ENCODE measurements at places on chromosomes 7 and 10.

DNA sequence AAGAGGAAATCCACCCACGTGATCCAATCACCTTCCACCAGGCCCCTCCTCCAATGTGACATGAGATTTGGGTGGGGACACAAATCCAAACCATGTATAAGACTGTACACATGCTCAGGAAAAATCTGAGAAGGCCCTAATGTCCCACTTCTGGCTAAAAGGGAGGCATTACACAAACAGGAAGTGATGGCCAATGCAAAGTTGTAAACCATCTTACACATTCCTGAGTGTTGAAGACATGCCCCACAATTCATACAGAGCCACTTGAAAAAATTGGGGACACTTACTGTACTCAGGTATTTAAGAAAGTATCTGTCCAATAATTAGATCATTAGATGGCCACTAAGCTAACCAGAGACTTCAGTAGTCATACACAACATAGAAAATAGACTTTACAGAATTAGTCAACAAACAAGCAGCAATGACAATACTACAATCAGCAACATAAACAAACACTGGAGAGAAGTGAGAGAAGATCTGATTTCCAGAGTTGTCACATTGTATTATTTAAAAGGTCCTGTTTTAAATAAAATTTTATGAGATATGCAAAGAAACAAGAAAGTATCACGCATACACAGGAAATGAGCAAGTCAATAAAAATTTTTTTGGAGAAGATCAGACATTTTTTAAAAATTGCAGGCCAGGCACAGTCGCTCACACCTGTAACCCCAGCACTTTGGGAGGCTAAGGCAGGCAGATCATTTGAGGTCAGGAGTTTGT lies 143.3 kb downstream of the DGKI start:
- DNase-seq, result no peak

DNA sequence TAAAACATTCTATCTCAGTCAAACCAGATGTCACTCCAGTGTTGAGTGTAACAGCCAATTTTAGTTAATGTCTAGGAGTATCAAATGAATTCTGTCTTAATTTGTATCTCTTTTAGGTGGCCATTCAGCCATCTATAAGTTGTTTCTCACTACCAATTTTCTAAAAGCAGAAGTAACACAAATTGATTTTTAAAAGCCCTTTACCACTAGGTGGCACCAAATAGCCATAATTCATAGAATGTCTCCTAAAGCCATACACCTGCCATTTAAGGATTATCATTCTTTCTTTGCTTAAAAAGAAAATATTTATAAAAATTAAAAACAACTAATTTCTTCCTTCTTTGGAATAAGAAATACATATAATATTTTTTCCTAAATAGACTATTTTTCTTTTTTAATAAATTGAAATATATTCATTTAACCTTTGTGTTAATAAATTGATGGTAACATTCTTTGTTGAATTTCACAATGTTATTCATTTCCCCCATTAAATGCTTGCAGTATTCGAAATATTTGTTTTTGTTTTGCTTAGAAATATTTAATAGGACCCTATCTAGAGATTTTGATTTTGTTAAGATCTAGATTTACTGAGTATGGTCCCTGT lies 107.8 kb upstream of the PPP1R3A start:
- peak; percentile 87 for DNase-seq

- no peak for DNase-seq
Observed at GRCh38 chr10:7542189-7542914, 124.4 kb downstream of the ITIH5 start.

- DNase-seq, result no peak
Observed at GRCh38 chr7:136900005-136900404, 31.6 kb downstream of the CHRM2 start.

GRCh38 chr7:55190511-55191160 lies 171.8 kb downstream of the EGFR start:
- no peak for DNase-seq

DNA sequence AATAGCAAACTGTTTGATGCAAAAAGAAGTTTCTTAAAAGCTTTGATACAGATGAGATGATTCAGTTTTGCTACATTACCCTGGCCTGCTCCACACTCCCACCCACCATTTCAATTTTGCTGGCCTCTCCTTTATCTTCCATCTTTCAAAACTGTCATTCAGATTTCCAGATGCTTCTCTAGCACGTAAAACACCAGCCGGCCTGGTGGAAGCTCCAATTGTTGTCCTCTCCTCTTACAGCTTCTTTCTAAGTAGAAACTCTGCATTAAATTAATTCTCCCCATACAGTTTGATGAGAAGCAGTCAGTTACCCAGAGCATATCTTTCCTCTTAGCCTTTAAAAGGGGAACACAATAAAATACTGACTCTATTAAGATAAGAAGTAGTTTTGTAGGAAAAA lies 34.3 kb upstream of the ELMO1 start:
- DNase-seq, result no peak

DNA sequence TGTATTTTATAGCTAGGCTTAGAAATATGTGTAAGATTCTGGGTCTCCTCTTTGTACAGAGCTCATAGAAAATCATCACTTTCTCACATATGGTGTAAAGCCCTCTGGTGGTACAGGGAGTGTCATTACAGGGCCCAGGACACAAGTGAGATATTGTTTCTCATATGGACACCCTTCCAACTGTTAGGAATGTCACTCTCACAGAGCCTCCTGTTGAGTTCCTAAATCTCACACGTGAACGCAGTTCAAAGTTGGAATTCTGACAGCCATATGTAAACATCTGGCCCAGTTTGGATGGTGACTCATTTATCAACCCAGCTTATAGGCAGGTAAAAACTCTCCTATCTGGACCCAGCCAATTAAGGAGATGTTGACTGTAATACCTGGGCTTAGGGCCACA lies 35.4 kb upstream of the ZNF107 start:
- peak; percentile 80 for DNase-seq

GRCh38 chr7:103127006-103127405 lies 21.9 kb downstream of the NAPEPLD start:
- DNase-seq, result no peak

GRCh38 chr7:953547-954327 lies 743 bp downstream of the ADAP1 start:
- peak; percentile 78 for DNase-seq

DNA sequence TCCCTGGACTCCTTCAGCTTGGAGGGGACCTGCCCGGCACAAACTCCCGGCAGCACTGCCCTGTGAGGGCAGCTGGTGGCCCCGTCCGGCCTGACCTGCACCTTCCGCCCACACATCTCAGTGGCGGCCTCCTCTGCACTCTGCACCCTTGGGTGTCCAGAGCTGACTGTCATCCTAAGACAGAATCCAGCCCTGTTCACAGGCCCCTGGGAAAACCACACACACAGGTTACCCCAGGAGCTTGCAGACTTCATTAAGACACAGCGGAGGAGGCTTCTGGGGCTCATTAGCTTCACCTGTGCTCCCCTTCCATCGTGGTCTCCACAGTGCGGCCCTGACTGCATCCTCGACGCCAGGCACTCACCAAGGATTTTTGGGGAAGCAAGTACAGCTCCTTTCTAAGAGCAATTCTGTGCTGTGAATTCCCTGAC lies 51.5 kb upstream of the SHH start:
- DNase-seq, result no peak

- DNase-seq, result peak; percentile 11
Observed at GRCh38 chr10:15548331-15548730, 171.4 kb downstream of the ITGA8 start.

DNA sequence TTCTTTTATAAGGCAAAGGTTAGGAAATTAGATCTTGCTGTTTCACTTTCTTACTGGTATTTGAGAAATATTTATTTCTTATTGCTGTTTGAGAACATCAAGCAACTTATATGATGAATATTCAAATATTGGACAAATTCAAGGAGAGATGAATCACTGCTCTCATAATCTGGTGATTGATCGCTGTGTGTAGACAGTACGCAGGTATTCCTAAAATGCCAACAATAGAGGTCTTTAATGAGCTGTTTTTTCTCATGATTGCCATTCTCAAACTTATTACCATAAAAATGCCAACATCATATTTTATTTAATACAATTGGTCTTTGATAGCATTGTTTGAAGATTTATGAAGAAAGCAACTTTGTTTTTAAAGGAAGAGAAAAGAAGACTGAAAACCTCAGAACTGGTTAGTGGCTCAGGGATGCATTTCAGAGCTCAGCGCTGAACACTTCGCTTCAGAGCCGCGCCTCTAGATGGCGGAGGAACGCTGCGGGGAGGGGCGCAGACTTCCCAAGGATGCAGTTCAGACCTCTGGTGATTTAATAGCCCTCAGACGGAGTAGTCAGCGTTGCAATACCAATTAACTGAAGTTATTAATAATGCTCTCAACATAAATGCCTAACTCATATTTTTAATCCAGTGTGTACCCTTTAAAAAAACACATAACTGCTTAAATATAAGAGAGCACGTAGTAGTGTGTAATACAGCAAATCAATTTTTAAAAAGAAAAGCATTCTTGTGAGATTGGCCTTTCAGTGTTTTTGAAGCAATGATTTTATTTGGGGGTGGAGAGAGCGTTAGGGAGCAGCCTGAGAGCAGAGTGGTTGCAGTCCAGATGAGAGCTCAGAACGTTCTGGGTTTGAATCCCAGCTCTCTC lies 38.5 kb upstream of the STEAP4 start:
- DNase-seq, result peak; percentile 10

- DNase-seq, result no peak
Observed at GRCh38 chr10:103713676-103714075, 141.7 kb downstream of the SH3PXD2A start.

DNA sequence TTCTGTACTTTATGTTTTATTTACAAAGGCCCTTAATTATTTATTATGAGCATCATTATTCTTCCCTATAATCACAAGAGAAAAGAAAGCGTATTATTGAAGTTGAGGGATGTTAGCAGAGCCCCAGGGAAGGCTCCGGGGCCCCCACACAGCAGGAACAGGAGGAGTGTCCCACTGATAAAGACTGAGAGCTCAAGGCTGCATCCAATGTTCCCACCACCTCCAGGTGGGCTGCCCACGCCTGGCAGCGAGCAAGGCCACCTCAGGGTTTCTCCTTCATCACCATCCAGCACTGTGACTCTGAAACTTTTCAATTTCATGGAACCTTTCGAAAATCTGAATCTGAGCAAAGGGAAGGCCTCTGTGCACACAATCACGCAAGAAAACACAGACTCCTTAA lies 35.9 kb upstream of the WIPF3 start:
- DNase-seq, result no peak

- DNase-seq, result no peak
Observed at GRCh38 chr7:156120552-156120951, 308.3 kb upstream of the SHH start.

GRCh38 chr7:77529279-77529678 lies 7.8 kb upstream of the PTPN12 start:
- peak; percentile 27 for DNase-seq

DNA sequence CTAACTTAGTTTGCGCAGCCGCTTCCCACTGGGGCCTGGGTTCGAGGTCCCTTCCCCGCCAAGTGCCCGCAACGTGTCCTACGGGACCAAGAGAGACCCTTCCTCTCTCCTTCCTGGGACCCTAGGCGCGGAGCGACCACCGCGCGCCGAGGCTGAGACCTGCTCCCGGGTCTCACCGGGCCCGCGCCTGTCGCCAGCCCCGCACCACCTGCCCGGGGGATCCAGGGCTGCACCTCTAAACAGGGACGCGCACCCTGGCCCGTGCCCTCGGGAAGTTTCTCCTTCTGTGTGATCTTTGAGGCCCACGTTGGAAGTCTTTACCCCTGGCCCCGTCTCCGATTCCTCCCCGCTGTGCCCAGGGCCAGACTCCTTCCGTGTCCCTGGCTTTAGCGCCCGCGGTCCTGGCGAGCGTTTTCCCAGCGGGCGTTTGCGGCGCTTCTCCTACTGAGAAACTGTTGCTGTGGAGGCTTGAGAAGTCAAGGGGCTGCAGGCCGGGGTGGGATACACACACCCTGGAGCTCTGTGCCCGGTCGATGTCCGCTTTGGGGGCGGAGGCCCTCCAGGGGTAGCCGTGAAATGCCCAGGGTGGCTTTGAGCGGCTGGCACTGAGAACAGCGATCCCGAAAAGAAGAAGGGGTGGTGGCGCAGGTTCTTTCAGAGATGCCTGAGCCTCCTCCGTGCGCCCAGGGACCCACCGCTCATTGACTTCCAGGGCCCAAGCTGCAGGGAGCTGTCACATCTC lies 575 bp downstream of the PLPP4 start:
- DNase-seq, result no peak

GRCh38 chr7:93175219-93175618 lies 27.0 kb upstream of the SAMD9L start:
- DNase-seq, result peak; percentile 21

- no peak for DNase-seq
Observed at GRCh38 chr10:111766464-111766863, 417.1 kb downstream of the GPAM start.

- no peak for DNase-seq
Observed at GRCh38 chr10:69089638-69090599, 2.0 kb downstream of the SRGN start.

DNA sequence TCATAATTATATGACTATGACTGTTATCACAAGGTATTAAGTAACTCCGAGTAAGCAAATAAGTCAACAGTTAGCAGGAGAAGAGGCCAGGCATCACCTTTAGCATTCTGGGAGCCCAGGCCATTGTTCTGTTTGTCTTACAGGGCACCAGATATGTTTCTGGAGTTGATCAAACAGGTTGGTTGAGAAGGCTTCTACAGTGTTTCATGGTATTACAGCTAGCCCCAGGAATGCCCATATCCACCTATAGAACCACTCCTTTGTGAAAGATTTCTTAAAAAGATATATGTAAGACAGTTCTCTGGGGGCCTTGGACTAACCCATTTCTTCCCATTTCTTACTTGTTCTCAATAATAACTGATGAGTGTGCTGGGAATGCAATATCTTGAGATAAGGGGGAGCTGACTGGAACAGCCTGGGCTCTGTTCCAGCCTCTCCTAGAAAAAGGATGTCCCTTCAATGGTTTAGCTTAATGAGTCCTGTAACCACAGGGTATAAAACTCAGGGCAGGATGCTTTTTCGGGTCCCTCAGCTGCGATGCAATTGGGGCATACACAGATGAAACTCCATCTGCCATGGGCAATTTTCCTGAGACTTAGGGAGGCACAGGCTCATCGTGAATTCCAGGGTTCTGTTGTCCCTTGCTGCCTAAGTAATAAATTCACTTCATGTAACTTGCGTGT lies 286.4 kb downstream of the BAMBI start:
- no peak for DNase-seq

DNA sequence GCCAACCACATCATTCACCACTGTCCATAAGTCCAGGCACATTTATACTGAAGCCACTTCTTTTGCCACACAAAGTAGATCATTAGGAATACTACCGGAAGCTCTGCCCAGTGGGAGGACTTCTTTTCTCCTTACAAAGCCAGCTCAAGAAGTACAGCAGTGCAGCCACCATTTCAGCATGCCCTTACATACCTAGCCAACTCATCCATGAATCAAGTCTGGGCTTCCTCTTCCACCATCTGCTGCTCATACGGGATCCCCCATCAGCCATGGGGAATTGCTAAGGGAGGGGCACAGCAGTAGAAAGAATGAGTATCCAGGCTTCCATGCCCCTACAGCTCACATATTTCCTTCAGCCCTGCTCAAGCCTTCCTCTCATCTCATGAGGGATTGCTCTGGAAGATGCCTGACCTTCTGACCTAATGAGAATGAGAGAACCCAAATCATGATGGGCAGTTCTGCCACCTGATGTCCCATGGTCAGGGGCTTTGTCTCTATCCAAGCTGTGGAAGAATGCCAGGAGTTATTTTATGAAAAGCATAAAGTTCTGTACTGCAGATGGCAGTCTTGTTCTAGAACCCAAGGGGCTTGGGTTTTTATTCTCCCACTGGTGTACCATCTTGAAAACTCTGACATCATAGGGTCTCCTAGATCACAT lies 39.5 kb downstream of the ACSM6 start:
- no peak for DNase-seq
